Large intestine (tissue), 12 donors: ENCODE measurements at places on chromosomes 2 and 18.

- DNase-seq, result no peak
These were observed at the start of gene WNT10A for GRCh38 chr2:218880102-218880858. Gene WNT10A, plus strand, starts transcription at chr2:218880852. Its CDS starts 144 bp downstream, at chr2:218880996.

- DNase-seq, result no peak
These were observed 446.4 kb downstream of the EPHA4 start for GRCh38 chr2:221125691-221126090.

DNA sequence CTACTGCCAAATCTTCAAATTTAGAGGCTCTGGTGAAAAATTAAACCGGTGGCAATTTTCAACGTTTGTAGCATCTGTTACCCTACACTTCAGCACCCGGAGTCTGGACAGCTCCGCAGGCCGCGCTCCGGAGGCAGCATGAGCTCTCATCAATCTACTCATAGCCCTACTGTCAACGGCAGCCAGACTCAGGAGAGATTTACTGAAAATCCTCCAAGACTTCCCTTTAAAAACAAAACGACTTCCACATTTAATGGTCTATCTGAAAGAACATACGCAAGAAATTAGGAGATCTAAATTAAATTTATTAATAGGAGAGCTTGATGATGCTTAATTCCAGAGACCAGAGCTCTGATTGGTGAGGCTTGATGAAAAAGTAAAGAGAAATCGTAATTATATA is 970 bp upstream of the ADCYAP1 start:
- DNase-seq, result no peak

GRCh38 chr2:50627505-50627904 is 404.4 kb downstream of the NRXN1 start:
- DNase-seq, result no peak

DNA sequence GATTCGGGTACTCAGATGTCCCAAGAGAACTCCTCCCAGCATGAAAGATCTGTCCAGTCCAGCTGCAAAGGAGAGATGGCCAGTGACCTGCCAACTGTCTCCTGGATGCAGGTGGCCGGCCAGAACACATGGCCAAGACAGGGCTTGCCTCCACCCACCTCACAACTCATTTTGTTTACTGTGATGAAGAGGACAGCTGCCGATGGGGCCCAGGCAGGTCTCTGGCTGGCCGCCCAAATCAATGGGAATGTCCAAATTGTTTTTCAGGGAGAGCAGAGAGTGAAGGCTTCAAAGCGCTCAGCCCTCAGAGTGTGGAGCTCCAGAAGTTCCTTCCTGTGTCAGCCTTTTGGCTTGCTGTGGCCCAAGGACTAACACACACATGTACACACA is 41.9 kb downstream of the FOSL2 start:
- no peak for DNase-seq

DNA sequence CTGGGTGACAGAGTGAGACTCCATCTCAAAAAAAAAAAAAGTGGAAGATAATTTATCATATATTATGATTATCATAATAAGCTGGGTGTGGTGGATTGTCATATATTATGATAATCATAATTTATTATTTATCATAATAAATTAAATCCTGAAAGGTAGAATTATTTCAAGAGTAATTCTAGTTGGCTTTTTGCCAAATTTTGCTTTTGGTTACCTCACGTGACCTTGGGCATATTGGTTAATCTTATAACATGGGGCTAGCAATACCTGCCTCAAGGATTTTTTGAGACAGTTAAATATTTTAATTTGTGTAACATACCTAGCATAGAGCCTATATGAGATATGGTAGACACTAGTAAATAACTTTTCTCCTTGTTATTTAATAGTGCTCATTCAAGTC is 111.3 kb upstream of the TTC27 start:
- no peak for DNase-seq

DNA sequence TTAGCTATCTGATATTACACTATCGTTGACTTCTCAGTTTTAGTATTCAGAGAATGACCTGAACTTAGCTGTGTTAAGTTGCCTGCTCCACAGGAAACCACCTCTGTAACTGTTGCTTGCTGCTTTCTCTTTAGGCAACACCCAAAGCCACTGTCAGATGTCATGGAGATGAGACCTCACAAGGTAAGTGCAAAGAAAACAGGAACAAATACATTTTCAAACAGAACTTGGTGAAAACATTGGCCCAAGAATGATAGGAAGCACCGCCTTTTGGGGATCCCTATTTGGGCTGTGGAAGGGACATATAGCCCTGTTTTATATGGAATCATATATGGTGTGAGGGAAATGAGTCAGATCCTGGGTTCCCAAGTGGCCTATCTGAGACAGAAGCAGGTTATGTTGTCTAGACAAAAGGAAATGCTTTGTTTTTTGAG is 143.4 kb downstream of the UBE2E3 start:
- DNase-seq, result peak; percentile 9

GRCh38 chr18:36340246-36340645 is 42.7 kb downstream of the FHOD3 start:
- DNase-seq, result no peak

GRCh38 chr2:18402-19271 is 27.7 kb downstream of the FAM110C start:
- DNase-seq, result no peak

DNA sequence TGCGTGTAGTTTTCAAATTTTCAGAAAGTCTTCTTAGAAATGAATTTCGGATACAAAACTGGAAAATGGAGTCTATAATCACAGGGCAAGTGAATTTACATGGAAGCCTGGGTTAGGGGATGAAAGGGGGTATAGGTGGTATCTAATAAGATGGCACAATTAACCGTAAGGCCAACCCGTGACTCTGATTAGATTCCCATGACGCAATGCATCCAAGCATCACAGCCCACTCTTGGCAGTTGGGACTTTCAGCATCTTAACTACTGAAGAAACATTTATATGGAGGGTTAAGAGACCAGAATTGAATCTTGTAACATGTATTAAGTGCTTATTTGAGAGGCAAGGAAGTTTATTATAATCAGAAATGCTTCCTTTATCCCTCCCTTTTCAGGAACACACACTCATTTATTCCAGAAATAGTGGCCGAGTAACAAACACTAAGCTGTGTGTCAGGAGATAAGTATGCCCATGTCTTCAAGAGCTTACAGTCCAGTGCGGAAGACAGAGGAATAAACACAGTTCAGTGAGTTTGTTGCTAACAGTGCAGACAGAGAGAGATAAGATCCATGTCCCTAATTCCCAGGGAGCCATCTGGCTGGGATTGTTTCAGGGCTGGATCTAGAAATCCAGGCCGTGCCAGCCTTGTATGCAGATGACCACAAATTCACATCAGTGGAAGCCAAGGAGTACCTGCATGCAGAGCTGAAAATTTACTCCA is 151.2 kb downstream of the ANTXR1 start:
- peak; percentile 25 for DNase-seq

DNA sequence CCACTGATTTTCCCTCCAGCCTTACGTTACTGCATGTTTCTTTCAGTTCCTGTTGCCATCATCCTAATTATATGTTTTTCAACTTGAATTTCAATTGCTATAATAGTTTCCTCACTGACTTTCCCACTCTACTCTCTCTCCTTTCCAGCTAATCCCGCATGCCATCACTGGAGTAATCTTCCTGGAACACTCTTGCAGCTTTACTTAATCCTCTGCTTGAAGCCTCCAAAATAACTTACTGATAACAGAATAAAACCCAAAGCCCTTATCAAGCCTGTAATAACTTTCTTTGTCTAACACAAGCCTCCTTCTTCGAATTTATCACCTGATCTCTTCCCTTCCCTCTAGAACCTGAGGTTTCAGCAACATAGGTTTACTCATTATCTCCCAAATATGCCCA is 237.3 kb downstream of the LTBP1 start:
- no peak for DNase-seq

- no peak for DNase-seq
These were observed 26.0 kb downstream of the MAP3K20 start for GRCh38 chr2:173101687-173102086.

DNA sequence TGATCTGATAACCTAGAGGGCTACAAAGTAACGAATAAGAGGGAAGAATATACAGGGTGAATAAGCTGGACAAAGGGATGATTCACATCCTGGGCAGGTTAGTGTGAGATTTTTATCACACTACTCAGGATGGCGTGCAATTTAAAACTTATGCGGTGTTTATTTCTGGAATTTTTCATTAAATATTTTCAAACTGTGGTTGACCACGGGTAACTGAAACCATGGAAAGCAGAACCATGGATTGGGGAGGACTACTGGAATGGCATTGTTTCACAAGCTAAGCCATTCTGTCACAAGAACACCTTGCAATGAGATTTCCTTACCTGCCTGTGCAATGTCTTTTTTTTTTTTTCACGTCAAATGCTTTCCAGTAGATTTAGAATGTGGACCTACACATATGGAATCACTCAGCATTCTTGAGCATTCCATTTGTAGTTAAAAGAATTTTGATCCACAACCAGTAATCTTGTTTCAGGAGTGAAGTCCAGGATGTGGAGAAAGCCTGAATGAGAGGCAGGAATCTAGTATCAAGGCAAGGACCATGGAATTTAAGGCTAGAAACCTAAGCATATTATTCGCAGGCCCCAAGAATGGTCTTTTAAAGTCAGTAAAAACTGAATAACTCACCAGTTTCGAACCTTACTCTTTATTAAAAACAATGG is 8.0 kb upstream of the CDK15 start:
- DNase-seq, result no peak

GRCh38 chr2:47843407-47843806 is 60.5 kb downstream of the MSH6 start:
- DNase-seq, result no peak

DNA sequence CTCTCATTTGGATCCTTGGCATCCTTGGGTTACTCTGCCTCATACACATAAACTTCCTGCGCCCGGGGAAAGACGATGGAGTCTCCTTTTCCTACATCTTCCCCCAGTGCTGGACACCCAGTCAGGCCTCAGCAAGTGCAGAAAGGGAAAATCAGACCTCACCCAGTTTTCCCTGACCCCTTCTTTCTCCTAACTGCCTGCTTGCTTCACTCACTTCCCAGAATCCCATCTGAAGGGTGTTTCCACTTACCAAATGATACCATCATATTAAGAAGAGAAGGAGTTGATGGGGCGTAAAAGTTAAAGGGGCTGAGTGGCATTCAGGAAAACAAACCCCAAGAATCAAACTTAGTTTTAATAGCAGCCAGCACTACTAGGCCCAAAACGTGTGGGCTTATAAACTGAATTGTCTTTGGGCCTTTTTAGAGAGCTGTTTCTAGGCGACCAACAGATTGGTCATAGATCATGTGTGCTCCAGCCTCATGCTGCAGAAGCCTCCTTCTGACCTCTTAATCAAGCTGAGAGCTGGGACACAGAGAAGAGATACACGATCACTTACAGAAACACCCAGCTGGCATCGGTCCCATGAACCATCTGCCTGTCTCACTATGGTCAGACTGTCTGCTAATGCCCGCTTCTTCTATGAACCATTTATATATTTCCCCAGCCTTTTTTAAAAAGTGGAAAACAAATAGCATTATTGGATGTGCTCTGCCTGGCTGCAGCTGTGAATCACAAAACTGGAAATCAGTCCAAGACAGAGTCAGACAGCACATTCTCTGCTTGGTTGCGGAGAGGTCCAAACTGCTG is 165.7 kb upstream of the SLC14A2 start:
- DNase-seq, result peak; percentile 52
